ENCODE measurements at places on chromosomes 2 and 18.

DNA sequence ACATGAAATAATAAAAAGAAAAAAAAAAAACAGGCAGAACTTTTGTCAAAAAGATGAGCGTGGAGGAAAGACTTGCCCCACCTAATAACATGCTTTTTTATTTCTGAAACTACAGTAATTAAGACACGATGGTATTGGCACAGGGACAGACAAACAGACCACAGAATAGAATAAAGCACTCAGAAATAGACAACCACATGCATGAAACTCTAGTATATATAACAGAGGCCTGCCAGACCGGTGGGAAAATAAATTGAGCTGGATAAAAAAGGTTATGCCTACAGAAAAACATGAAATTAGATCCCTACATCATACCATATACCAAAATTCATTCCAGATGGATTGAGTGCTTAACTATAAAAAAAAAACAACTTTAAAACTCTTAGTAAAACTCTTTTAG is 163.1 kb downstream of the NRP2 start:
- no peak for DNase-seq

DNA sequence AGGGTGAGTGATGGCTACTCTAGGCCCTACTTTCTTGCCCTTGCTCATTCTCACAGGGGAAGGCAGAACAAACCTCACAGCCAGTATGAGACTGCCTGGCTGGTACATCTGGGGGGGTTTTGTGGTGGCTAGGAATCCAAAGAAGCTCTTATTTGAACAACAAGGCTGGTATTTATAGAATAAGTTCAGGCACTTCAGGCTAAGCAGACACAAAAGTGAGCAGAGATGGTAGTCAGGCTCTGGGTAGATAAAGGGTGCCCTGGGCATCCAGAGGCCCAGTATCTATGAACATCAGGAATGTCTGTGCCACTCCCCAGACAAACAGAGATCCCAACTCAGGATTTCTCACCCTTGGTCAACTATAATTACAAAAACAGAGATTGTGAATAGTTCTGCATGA is 57.2 kb upstream of the RTN4 start:
- DNase-seq, result no peak

- no peak for DNase-seq
Observed at GRCh38 chr18:49431165-49431962, 29.1 kb downstream of the DYM start.

- no peak for DNase-seq
Observed at GRCh38 chr2:43402452-43402937, 176.1 kb upstream of the ZFP36L2 start.

GRCh38 chr2:144097440-144098225 is 422.3 kb downstream of the ZEB2 start:
- peak; percentile 44 for DNase-seq

- DNase-seq, result no peak
Observed at GRCh38 chr2:212940816-212941215, 210.6 kb downstream of the IKZF2 start.

GRCh38 chr2:71538241-71538640 is 84.9 kb downstream of the DYSF start:
- no peak for DNase-seq

DNA sequence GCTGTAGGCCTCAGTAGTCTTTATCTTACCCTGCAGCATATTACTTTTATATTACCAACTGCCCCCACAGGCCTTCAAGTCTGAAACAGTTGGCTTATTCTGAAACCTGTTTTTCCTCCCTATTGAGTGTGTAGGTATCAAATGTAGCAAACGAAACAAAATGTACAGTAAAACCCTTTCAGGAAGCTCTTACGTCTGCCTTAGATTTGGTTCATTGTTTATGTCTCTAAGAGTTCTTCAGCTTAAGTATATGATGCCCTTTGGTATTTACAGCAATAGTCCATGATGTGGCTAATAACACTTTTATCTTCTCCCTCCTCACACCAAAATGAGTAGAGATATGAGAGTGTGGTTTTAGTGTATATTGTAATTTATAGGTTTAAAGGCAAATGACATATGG is 108.8 kb downstream of the DOCK10 start:
- DNase-seq, result no peak

- no peak for DNase-seq
Observed at GRCh38 chr2:233080836-233081229, 20.7 kb downstream of the INPP5D start.

- no peak for DNase-seq
Observed at GRCh38 chr18:2602844-2603243, 31.5 kb downstream of the NDC80 start.

DNA sequence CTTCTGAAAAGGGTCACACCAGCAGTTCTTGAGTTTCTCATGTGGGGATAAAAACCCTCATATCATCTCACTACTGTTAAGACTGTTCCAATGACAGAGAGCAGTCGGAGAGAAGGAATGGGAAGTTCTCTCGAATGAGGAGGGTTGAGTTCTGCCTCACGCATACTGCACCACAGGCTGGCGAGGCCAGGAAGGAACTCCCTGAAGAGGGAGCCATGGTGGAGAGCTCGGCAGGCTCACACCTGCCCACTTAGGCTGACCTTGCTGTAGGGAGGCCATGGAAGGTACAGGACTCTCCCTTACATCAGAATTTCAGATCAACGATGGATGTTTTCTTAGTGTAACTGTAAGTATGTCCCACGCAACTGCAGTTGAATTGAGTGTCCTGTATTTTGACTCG is 64.6 kb downstream of the RALBP1 start:
- DNase-seq, result no peak

DNA sequence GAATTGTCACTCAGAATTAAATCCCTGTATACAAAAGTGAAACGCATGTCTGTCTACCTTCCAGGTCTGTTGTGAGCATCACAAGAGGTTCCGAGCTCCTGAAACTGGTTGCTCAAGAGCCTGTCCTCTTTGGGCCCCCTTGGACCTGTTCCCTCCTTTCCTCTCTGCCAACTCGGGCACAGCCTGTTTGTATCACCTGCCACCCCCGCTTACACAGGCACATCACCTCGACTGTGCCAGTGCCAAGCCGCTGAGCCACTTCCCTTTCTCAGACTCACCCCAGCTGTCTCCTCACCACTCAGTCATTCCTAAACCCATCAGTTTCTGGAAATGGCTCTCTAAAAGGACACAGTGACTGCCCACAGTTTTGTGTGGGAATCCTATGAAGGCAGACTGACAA is 3.1 kb downstream of the EFR3B start:
- DNase-seq, result no peak

GRCh38 chr2:162116352-162116751 is 35.7 kb downstream of the GCG start:
- DNase-seq, result no peak

GRCh38 chr2:186713691-186714090 is 19.8 kb downstream of the FAM171B start:
- DNase-seq, result no peak

DNA sequence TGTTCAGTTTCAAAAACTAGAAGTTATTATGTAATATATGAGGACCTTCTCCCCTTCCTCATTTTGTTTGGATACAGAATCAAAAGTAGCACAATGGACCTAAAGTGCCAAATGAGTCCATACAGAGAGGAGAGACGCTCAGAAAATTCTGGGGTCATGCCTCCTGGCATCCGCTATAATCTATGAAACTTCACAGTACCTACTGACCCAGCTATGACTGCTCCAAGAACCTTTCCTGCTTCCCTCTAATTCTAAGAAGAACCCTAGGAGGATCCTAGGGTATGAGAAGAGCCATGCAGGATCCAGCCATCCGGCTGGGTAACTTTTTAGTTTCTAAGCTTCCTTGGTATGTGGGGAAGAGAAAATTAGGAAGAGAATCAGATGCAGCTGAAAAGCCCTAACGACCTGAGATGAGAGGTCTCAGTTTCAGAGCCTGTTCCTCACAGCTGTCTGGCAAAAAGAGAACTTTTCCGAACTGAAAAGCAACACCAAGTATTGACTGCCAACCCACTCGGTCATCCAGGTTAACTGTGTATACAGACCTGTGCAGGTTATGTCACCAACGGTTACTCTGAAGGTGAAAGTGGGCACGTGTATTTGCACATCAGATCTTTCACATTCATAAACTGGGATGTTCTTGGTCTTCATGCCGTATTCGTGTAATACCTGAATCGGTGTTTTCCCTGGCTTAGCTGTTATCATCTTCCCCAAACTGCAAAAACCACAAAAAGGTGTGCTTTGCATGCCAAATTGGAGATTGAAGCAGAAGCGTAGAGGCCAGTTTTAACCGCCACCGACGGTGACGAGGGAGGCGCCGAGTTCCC is 1.1 kb downstream of the PRKRA start:
- no peak for DNase-seq

GRCh38 chr2:54404270-54404669 is 51.9 kb upstream of the SPTBN1 start:
- DNase-seq, result no peak

DNA sequence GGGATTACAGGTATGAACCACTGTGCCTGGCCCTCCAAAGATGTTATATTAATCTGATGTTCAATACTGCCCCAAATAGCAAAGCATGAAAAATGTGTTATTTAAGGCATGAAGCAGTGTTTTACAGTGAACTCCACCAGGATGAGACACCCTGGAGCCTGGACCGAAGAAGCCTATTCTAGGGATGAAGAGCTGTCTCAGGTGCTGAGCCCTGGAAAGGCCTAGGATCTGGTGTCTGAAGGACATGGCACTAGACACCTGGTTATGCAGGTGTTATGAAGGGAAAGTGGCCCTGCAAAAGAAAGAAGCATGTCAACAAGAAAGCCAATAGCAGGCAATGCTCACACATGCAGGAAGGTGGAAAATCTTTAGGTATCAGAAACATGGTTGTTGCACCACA is 374.4 kb downstream of the CLIP4 start:
- DNase-seq, result no peak

DNA sequence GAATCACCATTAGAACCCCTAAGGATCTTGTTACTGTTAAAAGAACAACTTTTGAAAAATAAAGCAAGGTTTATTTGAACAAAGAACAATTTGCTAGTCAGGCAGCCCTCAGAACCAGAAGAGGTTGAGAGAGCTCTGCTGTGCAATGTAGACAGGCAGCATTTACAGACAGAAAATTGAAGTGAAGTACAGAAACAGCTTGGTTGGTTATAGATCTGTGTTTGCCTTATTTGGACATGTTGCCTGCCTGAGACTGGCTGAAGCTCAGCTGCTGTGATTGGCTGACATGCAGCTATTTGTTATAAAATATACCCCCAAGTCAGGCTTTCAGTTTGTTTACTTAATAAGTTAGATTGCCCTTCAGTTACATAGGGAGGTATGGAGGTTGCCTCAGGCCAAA is 12.5 kb downstream of the MSTN start:
- DNase-seq, result no peak

DNA sequence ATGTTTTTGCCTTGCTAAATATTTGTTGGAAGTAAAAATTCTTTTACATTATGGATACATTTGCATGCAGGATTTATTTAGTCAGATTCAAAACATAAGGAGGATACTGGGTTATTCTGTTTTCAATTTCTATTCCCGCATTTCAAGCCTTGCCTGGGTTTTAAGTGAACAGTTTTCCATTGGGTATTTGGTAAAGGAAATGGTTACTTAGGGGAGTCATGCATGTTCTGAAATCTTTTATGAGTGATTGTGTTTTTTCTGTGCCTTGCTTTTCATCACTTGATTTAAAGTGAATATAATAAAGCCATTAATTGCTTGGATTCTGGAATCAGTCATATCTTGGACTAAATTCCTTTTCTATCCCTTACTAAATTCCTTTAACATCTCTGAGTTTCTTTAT is 12.0 kb upstream of the SP9 start:
- DNase-seq, result no peak

DNA sequence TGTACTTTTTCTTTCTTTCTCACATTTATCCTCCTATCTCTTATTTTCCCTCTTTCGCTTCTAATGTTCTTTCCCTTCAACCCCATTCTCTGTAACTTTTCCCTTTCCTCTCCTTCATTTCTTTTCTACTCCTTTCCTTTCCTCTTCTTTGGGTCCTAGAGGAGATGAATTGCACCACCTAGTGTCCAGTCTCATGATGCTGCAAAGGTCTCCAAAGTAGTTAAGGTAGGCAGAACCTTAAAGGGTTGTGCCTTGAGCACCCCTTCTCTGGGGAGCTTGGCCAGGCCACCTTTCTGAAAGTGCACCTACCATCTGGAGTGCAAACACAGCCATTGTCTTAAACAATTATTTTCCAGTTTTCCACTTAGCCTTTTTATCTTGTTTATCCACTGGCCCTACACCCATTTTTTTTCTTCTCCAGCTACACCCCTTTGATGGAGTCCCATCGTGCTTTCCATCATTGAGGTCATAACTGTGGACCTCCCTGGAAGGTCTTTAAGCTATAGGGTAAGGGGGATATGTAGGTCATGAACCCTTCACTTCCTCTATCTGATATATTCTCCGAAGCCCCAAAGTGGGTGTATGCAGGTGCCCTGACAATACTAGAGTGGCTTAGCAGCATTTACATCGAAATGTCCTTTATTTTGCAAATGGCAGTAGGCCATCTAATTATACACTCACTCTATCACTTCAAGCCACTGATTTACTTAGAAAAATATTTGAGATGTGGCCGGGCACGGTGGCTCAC is 155.9 kb downstream of the ESCO1 start:
- DNase-seq, result no peak

- DNase-seq, result no peak
Observed at GRCh38 chr2:123434546-123435395, 590.3 kb upstream of the CNTNAP5 start.

DNA sequence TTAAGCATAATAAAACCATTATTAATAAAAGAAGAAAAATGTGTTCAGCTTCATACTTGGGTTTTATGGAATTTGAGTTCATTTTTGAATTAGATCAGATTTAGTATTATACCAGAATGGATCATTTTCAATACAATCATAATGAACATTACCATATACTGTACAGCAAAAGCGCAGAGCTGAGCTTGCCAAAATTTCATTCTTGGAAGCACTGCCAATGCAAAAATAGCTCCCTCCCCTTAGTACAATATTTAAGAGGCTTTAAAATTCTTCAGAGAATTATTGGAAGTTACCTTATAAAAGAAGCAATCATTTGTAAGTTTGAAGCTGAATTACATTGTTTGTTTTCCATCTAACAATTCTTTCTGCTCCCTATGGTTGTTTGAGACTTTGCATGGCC is 938.1 kb upstream of the SLC39A10 start:
- DNase-seq, result no peak

DNA sequence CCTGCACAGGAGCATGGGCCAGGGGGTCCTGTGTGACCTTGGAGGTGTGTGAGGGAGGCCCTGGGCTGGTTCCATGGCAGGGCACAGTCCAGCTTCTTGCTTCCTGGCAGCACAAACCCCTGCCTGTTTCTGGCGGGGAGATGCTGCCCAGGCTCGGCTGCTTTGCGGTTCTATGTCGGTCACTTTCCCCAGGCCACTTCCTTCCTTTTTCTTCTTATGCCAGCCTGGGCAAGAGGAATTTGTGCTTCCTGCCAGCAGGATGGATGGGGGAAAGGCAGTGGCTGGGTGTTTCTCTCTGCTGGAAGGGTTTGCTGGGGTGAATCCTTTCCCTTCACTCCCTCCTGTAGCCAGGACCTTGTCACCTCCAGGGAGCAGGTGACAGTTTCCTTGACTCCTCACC is 24.3 kb downstream of the ASAP2 start:
- DNase-seq, result no peak

DNA sequence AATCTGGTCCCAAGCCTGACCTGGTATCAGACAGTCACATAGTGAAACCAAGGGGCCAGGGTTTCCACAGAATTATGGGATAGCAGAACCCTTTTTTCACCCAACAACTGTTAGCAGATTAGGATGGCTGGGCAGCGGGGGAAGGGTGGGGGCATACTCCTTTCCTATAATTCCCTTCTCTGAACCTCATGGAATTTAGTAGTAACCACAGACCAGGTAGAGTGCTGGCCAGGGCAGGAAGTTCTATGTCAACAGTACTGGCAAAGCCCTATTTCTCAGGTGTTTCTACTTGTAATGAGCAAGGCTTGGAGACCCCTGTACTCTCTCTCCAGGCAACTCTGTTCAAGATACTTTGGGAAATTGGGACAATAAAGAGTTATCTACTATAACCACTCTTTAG is 174.6 kb downstream of the THADA start:
- no peak for DNase-seq
